ENCODE measurements at places on chromosomes 16 and 17.

DNA sequence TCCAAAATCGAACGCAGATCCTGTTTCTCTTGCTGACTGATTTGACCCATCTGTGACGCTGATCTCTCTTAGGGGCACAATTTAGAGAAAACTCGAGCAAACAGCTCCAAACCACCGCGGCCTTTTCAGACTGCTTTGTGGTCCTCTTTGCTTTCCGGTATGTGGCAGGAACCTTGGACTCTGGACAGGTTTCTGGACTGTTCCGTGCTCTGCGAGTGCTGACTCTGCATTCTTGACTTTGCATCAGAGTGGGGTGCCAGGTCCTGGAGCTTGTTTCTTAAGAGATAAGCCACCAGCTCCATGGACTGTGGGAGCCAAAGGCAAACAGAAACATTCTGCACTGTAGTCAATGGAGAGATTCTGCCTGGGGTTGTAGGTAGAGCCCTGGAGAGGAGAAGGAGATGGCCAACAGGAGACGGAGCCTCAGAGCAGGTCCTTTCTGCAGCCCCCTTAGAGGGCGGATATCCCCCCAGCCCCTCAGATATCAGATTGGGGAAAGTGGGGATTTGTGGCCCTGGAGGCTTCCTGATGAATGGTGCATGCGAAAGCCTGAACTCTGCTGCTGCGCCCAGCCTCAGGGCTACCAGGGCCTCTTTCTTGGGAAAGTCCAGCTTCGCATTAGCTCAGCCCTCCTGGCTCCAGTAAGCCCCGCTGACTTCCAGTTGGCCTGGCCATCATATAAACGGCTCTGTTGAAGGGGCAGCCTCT lies 65.6 kb downstream of the WIPI1 start:
- no peak for DNase-seq

GRCh38 chr16:80948886-80949493 lies 57.7 kb downstream of the CMC2 start:
- DNase-seq, result peak; percentile 1

- DNase-seq, result no peak
Measured at GRCh38 chr17:75885431-75885830, 7.0 kb upstream of the TRIM47 start.

- DNase-seq, result no peak
Measured at GRCh38 chr16:70398177-70398743, 40.6 kb downstream of the ST3GAL2 start.

GRCh38 chr16:31382485-31383161 lies 10.5 kb upstream of the ITGAD start:
- peak; percentile 3 for DNase-seq

GRCh38 chr17:44137891-44138709 lies 3.6 kb upstream of the HROB start:
- DNase-seq, result peak; percentile 53

DNA sequence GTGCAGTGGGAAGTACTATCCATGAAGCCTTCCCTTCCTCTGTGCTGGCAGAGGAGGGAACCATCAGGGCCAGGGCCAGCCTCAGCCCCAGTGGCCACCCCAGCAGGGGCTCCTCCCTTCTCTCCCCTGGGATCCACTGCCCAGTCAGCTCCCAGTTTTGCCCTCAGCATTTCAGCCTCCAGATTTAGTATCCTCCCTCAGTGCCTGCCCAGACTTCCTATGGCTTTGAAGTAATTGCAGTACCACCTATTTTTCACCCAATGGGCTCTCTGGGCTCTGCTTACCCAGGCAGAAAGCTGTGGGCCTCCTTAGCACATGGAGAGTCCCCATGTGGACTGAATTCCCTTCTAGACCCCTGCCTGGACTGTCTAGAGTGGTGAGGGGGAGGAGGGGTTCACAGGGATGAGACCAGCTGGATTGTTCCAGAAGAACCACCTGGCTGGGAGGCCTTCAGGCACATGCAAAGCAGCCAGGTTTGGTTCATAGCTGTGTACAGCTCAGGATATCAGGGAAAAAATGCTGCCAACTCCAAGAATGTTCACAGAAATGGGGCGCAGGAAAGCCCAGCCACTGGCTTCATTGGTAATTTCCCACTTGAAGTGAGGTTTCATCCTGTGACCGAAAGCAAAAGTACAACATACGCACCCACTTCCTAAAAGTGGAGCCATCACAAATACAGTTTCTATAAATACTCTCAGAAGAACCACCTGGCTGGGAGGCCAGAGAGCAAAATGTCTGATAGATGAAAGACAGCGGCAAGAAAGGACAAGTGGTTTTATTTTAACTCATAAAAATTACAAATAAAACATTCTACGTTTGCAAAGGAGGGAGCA lies 15.2 kb upstream of the HERPUD1 start:
- no peak for DNase-seq

- DNase-seq, result no peak
Measured at GRCh38 chr16:72284042-72284789, 112.3 kb upstream of the PMFBP1 start.

DNA sequence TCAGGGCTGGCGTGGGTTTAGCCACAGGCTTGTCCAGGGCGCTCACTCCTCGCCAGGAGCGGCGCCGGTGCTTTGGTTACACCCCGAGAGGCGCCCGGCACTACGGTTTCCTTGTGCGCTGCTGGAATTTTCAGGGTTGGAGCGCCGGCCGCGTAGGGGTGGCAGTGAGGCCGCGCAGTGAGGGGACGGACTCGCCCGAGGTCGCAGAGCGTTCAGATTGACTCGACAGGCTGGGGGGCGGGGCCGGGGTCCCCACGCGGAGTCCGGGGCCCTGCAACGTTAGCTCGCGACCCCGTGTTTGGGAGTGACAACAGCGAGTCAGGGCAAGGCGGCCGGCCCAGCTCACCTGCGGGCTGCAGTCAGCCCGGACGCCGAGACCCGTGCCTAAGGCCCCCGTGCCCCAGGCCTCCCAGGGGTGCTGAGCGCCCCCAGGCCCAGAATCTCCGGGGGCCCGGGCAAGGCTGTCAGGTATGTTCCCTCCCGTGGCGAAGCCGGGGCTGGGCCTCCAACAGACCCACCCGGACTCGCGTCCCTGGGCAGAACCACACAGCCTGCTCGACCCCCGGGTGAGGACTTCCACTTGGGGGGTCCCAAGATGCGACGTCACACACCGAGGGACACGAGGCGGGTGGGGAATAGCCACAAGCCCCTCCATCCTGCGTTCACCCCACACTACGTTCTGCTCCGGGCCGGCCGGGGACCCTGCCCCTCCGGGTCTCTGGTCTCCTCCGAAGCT lies 1.3 kb upstream of the ACTG1 start:
- peak; percentile 71 for DNase-seq

DNA sequence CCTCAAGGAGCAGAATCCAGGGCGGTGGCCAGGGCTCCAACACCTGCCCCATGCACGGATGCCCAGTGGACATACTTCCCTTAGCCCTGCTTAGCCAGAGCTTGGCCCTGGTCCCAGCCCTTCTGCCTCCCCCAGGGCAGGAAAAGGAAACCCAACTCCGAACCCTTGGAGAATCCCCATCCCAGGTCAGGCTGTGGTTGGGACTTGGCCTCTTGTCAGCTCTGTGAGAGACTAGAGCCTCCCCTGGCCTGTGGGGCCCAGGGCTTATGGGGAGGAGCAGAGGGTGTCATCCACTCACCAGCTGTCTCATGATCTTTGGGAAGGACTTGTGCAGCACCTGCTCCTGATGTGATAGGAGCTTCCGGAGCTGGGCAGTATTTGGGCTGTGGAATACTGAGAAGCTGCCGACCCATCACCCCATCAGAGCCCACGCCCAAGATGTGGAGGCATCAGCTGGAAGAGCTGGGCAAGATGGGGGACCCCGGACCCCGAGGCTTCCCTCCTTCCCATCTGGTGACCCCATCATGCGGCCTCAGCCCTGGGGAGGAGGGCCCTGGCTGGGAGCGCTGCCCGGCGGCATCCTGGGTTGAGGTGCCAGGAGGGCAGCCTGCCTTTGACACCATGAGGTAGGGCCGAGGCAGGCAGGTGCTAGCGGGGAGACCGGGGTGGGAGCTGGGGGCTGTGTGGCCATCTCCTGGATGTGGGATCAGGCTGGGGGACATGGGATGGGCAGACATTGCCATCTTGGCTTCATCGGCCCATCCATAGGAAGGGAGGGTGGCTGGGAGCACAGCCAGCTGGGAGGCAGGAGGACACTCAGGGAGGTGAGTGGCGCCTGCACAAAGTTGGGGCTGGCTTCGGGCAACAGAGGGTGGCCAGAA lies 45.1 kb downstream of the TNFRSF13B start:
- DNase-seq, result no peak

- DNase-seq, result peak; percentile 92
Measured at GRCh38 chr17:7280519-7281073, 922 bp upstream of the SLC2A4 start.

GRCh38 chr16:64278196-64278595 lies 843.7 kb downstream of the CDH11 start:
- no peak for DNase-seq

DNA sequence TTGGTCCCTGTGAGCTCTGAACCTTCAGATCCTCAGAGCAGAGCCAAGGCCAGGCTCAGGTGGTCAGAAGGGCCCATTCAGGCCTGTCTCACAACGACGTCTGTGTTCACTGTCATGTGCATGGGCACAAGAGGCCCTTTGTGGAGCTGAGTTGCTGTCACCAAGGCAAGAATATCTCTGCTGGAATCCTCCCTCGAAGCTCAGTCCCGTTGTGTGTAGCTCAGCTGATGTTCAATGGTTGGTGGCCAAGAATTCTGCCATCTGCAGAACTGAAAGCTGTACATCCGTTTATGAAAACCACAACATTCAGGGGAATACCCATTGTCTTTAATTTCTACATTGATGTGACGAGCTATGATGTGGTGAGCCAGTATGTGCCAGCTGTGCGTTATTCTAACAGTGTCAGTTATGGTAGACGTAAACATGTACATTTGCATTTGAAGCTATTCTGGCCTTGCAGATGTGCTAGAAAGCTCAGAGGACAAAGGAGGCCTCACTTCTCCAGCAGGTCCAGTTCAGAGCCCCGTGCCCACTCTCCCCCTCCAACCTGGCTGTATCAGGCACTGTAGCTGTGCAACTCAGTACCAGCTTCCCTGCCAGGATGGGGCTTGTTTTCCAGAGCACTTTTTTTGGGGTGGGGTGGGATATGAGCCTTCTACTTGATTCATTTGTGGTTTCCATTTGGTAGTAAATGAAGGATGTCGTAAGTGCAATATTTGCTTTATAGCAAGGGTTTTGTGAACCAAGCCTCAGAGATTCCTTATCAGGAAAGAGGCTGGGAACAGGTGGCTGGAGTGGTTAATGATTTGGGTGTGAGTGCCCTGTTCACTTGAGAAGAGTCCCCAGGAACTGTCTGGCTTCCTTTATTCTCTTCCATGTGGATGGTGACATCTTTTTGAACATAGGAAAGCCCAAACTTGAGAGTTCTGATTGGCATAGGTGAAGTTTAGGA lies 56.1 kb downstream of the B9D1 start:
- DNase-seq, result no peak

- DNase-seq, result no peak
Measured at GRCh38 chr16:59044616-59045015, 310.5 kb upstream of the GOT2 start.

- DNase-seq, result no peak
Measured at GRCh38 chr17:37359682-37360188, 16.1 kb upstream of the C17orf78 start.

GRCh38 chr16:78773291-78773702 lies 673.8 kb downstream of the WWOX start:
- no peak for DNase-seq

DNA sequence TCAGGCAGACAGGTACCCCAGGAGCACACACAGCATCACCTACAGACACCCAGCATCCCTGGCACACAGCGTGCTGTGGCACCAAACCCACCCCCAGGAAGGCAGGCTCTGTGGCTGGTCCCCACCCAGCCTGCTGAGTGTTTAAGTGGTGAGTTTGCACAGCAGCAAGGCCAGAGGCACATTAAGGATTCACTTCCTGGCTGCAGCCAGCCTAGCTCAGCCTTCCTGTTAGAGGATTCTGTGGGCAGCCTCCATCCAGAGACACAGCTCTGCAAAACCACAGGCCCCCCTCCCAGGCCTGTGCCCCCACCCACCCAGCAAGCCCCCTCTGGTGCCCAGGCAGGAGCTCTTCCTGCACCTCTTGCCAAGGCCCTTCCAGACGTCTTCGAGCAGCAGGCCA lies 36.1 kb upstream of the PHB1 start:
- no peak for DNase-seq

DNA sequence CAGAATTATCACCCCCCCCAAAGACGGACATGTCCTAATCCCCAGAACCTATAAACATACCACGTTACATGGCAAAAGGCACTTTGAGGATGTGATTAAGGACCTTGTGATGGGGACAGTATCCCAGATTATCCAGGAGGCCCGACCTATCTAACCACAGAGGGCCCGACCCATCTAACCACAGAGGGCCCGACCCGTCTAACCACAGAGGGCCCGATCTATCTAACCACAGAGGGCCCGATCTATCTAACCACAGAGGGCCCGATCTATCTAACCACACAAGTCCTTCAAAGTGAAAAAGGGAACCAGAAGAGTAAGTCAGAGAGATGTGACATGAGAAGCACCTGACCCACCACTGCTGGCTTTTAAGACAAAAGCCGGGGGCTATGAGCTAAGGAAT lies 56.8 kb downstream of the ANKFY1 start:
- DNase-seq, result no peak

- DNase-seq, result no peak
Measured at GRCh38 chr16:59168461-59169114, 434.5 kb upstream of the GOT2 start.

- no peak for DNase-seq
Measured at GRCh38 chr16:74817851-74818250, 43.2 kb upstream of the FA2H start.

DNA sequence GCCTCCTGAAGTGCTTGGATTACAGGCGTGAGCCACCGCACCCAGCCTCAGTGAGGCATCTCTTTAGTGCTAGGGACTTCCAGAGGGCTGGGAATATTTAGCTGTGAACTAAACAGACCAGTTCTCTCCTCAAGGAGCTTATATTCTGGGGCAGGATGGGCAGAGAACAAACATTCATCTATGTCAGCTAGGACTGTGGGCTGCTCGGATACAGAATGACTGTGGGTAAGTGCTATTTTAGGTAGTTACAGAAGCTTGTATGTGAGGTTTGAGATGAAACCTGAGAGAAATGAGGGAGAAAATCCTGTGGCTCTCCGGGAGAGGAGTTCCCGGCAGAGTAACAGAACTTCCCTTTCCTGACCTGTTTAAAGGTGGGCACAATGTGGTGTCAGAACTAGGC lies 6.2 kb upstream of the INPP5K start:
- DNase-seq, result no peak

- no peak for DNase-seq
Measured at GRCh38 chr16:7083096-7083495, 249.5 kb upstream of the RBFOX1 start.

GRCh38 chr17:65385726-65386125 lies 175.7 kb downstream of the AXIN2 start:
- DNase-seq, result no peak
